Femur (tissue), 1 donor: ENCODE measurements at places on chromosomes 6 and 20.

GRCh38 chr6:112044856-112045255 lies 9.0 kb upstream of the CCN6 start:
- no peak for DNase-seq

- no peak for DNase-seq
Observed at GRCh38 chr20:11216451-11217314, 542.9 kb upstream of the JAG1 start.

- DNase-seq, result no peak
Observed at GRCh38 chr6:21053612-21054011, 519.4 kb downstream of the CDKAL1 start.

GRCh38 chr6:142732790-142733189 lies 212.2 kb downstream of the HIVEP2 start:
- no peak for DNase-seq

DNA sequence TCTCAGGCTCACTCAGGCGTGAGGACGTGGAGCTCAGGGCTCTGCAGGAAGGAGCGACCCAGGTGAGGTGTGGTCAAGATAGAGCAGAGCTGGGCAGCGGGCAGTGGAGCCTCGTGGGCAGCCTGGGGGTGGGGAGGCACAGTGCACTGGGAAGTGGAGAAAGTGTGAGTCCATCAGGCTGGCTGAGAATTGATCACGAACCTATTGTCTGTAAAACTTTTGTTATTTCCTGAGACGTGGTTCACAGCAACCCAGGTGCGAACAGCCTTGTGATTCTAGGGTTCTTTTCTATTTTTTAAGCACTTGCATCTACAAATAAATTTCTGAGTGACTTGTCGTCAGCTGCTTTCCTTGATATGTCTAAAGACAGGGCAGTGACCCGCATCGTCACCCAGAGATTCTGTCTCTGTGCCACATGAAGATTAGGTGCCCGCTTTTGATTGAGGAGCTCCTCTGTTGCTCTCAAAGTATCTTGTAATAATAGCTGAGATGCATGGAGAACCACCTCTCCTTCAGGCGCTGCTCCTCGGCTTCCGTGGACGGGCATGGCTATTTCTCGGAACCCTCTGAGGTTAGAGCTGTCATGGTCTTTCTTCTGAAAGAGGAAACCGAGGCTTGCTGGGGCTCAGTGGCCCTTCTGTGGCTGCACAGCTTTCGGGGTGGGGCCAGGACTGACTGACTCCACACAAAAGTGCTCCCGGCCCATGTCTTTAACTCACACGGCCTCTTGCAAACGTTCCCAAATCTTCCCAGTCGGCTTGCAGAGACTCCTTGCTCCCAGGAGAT lies 662 bp upstream of the CCR6 start:
- no peak for DNase-seq

GRCh38 chr20:62791301-62792181 lies 4.7 kb upstream of the MRGBP start:
- peak; percentile 92 for DNase-seq

DNA sequence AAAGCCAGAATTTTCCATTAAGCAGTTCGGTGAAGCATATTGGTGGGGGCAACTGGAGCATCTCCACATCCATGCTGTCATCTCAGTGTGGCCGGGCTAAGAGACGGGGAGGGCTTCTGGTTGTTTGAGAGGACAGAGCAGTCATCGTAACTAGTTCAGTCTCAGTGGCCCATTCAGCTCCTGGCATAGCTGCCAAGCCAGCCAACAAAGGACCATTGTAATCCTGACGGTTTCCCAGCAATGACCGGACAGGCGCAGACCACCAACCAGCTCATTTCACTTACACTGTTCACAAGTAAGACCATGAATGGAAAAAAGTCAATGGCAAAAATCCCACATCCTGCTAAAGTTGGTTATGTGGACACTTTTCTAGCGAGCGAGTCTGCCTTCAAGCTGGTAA lies 14.9 kb upstream of the HDDC2 start:
- peak; percentile 36 for DNase-seq

GRCh38 chr6:161303628-161304340 lies 29.9 kb upstream of the AGPAT4 start:
- DNase-seq, result no peak

- DNase-seq, result no peak
Observed at GRCh38 chr6:166251211-166251610, 57.0 kb downstream of the PRR18 start.

- DNase-seq, result peak; percentile 75
Observed at GRCh38 chr6:106974336-106974998, at the start of gene CD24. CD24 (minus strand) TSS chr6:106974729; CDS start chr6:106974646, 83 bp downstream.

GRCh38 chr20:46610145-46610544 lies 41.1 kb downstream of the SLC13A3 start:
- DNase-seq, result no peak

DNA sequence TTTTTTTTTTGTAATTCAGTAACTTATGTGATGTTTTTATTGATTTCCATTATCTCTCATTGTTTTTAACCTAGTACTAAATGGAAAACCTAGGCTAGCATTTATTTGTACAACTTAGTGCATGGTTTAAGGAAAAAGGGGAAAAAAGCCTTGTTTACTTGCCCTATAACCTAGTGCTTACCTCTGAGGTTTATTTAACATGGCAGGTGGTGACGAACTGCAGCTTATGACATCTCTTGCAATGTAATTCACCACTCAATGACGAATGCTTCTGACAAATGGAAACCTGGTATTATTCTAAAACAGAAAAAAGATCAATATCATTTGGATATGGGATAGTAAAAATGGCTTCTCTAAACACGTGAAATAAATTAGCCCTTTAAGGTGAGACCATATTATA lies 618.6 kb upstream of the FLRT3 start:
- DNase-seq, result no peak

GRCh38 chr6:126170433-126170832 lies 169.5 kb upstream of the CENPW start:
- DNase-seq, result no peak

DNA sequence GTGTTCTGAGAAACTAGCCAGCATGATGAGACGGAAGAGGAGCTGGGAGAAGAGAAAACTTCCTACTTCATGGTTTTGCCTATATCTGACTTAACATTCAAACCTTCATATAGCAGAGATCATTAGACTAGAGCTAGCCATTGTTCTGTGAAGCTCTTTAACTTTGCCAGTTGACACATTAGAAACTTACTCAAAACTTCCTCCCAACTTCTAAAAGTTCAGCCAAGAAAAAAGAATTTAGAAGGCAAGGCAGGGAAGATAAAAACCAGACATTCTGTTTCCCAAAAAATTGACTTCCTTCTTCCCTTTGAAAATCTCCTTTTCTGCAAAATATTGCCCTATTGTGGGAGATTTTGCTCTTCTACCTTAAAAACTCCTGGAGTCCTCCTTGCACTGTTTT lies 134.8 kb upstream of the UST start:
- DNase-seq, result no peak

DNA sequence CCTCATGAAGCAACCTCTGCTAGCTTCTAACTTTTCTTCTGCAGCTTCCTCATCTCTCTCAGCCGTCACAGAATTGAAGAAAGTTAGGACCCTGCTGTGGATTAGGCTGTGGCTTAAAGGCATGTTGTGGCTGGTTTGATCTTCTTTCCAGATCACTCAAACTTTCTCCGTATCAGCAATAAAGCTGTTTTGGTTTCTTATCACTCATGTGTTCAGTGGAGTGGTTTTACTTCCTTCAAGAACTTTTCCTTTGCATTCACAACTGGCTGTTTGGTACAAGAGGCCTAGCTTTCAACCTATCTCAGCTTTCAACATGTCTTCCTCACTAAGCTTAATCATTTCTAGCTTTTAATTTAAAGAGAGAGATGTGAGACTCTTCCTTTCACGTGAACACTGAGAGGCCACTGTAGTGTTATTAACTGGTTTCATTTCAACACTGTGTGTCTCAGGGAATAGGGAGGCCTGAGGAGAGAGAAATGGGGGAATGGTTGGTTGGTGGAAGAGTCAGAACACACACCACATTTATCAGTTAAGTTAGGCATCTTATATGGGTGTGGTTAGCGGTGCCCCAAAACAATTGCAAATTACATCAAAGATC lies 17.2 kb downstream of the ZSCAN23 start:
- no peak for DNase-seq

GRCh38 chr20:823574-823902 lies 10.0 kb upstream of the FAM110A start:
- DNase-seq, result no peak

GRCh38 chr6:1498491-1499113 lies 109.2 kb downstream of the FOXF2 start:
- no peak for DNase-seq

DNA sequence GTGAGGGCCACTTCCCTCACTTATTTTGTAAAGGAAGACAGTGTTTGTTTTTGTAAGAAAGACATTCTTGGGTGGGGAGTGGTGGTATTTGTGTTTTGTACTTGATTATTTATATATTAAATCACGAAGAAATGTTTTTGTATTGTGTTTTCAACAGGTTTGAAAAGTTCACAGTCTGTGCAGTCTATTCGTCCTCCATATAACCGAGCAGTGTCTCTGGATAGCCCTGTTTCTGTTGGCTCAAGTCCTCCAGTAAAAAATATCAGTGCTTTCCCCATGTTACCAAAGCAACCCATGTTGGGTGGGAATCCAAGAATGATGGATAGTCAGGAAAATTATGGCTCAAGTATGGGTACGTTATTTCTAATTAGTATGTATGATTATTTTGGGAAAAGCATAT lies 137.2 kb downstream of the NCOA3 start:
- no peak for DNase-seq

DNA sequence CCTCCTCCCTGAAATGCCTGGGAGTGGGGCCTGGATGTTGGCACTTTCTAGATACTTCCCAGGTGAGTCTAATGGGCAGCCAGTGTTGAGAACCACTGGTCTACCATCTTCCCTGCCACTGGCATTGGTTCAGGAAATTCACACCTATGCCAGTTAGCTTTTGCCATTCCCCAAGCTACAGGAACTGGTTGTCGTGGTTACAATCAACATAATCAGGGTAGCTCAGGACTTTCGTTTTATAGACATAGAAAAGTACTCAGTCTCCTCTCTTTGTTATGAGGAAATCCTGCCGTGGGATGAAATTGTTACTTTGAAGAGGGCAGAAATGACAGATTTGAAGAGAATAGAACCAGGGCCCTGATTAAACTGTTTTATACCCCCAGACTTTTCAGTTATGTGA lies 127.9 kb upstream of the FOXO3 start:
- DNase-seq, result no peak

DNA sequence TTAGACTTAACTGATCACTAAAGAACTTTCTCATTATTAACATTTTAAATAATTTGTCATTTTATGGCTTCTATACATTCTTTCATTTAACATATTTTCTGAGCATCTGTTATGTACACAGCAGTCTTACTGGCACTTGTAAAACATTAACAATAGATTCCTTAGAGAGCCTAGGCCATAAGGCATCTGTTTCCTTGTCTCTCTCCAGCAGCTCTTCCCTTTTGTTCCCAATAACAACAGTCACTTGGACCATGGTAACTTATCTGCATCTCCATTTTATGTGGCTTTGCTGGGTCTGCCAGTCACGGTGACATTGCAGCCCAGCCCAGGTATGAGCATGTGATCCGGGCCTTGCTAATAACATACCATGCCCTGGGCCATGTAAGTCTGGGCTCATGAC lies 11.7 kb upstream of the TASP1 start:
- DNase-seq, result no peak

- no peak for DNase-seq
Observed at GRCh38 chr6:2958331-2958711, 13.0 kb downstream of the SERPINB6 start.

DNA sequence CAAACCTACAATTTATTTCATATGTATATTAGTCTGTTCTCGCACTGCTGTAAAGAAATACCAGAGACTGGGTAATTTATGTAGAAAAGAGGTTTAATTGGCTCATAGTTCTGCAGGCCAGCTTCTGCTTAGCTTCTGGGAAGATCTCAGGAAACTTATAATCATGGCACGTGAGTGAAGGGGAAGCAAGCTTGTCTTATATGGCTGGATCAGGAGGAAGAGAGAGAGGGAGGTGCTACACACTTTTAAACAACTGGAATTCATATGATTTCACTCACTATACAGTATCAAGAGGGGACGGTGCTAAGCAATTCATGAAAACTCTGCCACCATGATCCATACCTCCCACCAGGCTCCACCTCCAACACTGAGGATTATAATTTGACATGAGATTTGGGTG lies 29.9 kb downstream of the PHACTR2 start:
- DNase-seq, result no peak

- DNase-seq, result no peak
Observed at GRCh38 chr6:16949716-16950115, 152.1 kb upstream of the STMND1 start.

- no peak for DNase-seq
Observed at GRCh38 chr6:127191716-127192115, 73.2 kb downstream of the RSPO3 start.

- no peak for DNase-seq
Observed at GRCh38 chr6:155388591-155388990, 67.0 kb downstream of the NOX3 start.
